ENCODE measurements at places on chromosomes 2 and 18.

- no peak for DNase-seq
Measured at GRCh38 chr2:219028996-219029828, 12.1 kb downstream of the CFAP65 start.

GRCh38 chr2:203533676-203534591 is 1.2 kb downstream of the RAPH1 start:
- peak; percentile 26 for DNase-seq

DNA sequence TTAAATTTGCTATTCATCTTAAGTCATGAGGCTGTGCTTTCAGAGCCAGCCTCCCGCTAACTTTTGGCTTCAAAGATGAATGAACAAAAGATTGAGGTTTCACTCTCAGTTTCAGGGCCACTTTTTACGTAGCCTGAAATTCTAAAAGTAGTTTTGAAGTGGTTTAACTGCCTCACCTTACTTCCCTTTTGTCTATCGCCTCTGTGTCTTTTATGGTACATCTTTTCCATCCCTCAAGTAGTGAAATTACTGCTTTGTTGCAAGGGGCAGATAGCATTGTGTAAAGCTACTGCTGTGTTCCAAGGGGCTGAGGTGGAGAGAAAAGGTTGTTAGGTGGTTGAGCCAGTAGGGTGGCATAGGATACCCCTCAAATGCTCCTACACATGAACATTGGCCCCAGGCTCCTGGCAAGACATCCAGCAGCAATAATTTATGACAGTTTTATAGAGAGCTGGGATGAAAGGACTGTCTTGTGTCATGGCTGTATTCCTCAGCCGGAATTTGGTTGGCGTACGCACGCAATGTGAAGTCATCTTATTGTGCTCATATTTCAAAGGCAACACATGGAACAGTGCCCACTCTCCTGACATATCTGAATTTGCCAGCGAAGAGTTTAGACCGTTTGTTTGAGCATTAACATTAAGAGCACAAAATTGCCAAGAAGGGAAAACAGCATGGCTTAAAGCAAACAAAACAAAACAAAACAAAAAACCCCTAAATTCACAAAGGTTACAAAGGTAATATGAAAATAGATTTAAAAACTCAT is 32.2 kb downstream of the QPCT start:
- peak; percentile 100 for DNase-seq

DNA sequence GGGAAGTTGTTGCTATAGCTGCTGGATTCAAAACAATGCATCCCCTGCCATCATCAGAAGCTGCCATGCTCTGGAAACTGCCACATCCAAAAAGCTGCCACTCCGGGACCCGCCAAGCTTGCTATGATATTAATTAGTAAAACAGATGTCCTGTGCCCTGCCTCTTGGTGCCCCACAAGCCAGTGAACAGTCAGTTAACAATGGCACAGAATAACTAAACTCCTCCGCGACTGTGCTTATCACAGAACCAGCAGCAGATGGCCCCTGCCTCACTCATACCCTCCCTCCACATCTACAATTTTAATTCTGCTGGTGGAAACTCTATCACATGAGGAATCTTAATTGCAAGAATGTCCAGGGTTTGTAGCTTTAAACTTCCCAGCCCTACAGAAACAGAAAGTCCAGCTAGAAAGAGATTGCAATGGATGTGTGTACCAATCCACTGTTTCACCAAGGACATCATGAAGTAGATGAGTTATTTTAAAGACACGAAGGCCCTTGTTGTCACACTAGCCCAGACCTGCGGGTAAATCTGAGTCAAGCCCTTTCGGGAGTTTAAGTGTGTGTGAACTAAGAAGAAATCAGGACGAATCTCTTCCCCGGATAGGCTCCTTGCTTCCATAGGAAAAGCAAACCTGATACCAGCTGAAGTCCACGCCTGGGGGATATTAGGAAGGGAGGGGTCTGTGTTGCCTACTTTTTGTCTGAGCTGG is 7.4 kb upstream of the ACYP2 start:
- DNase-seq = peak; percentile 22

- no peak for DNase-seq
Measured at GRCh38 chr2:96176661-96177060, 31.4 kb upstream of the DUSP2 start.

GRCh38 chr2:196293751-196294515 is 122.6 kb upstream of the STK17B start:
- DNase-seq = peak; percentile 27

DNA sequence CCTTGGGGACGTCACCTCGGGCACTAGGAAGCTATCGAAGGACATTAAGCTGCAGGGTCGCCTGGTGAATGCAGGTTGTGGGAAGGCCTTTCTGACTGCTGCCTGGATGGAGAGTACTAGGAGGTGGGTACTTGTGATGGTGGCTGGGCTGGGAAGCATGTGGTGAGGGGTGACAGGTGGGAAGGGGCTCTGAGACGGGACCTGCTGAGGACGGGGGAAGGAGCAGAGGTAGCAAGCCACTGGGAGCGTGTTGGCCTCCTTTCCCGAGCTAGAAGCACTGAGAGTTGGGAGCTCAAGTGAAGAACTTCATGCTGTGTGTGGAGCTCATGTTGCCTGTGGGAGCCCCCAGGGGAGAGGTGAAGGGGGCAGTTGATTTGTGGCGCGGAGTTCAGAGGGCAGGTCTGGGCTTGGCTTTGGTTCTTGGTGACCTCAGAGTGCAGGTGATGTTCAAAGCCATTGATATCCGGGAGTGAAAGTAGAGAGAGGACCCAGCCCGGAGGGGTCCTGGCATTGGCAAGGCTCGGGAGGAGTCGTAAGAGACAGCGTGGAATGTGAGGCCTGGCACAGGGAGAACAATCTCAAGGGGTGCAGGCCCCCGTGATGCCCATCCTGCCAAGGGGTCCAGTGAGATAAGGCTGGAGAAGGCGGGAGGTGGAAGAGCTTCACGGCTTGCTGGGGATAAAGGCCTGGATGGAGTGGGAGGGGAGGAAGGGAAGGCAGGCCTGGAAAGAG is 13.2 kb downstream of the MROH2A start:
- DNase-seq = no peak

DNA sequence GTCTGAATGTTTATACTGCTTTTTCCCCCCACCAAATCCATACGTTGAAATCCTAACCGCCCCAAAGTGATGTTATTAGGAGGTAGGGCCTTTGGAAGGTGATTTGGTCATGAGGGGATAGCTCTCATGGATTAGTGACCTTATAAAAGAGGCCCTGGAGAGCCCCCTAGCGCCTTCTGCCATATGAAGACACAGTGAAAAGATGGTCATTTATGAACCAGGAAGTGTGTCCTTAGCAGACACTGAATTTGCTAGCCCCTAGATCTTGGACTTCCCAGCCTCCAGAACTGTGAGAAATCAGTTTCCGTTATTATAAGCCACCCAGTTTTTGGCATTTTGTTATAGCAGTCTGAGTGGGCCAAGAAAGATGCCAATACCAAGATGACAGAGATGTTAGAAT is 7.2 kb upstream of the TSN start:
- peak; percentile 75 for DNase-seq

DNA sequence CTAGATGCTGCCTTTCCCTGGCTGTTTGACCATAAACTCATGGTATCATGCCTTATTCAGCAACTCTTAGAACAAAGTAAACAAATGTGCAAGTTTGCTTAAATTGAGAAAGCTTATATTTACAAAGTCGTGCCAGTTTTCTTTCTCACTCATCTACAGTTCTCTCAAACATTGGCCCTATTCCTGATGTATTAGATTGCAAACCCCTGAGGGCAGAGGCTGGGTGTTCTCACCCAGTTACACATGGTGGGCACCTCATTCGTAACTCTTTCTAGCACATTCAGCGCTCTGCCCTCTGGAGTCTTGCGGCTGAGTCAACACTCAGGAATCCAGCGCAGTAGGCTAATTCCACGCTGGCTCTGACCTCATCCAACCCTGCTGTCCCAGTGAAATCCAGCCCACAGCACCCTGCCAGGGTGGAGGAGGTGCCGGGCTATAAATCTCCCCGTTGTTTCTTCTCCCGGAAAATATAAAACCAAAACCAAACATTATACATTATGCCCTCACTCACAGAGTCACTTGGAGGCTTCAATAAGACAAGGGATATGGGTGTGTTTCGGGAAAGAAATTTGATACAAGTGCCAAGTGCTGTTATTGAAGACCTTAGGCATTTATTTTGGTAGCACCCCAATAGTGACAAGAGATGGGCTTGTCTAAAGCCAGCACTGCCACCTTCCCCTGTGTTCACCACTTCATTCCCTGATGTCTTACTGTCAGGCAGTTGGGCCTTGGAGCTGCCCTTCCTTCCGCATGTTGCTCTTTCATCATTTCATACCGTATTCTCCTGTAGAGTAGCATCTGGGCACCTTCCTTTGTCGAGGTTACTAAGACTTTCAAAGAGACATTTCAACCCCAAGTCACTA is 287.4 kb downstream of the PRKCE start:
- DNase-seq = peak; percentile 92

DNA sequence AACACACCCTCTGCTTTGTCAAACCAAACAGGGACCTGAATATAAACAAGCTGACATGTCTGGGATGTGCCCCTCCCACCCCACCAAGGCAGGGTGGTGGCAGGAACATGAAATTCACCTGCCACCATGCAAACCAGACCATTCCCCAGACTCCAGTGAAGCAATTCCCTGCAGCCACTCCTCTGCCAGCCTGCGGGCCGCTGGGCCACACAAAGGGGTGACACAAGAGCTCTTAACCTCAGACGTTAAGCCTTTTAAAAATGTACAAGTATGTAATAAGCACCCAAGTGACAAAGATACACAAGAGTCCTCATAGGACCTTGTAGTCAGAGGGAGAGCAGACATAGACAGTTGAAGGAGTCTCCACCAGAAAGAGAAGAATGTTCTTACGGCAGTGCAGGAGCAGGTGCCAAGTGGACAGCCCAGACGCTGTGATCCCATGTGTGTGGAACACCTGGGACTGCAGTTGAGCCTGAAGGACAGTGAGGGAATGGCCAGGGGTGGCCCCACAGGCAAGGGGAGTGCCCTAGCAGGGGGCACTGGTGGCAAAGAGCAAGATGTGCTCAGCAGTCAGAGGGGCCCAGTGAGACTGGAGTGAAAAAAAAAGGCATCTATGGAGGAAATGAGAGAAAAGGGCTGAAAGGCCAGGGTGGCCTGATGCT is 36.9 kb downstream of the CRACDL start:
- DNase-seq = no peak

DNA sequence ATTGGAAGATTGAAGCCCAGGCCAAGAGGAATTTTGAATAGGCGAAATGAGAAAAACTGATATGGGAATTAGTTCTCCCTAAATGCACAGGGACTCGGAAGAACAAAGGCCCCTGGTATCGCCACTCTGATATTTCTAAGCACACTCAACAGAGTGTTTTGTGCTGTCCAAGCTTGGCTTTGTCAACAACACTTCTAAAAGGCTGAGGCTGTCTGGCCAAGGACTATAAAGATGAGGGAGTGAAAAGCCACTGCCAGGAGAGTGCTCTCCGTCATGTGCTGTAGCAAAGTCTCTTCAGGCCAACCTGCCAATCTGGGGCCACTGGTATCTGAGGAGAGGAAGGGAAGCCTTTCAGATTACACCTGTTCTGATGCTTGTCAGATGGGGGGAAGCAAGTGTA is 611.2 kb upstream of the PIK3C3 start:
- DNase-seq = no peak

DNA sequence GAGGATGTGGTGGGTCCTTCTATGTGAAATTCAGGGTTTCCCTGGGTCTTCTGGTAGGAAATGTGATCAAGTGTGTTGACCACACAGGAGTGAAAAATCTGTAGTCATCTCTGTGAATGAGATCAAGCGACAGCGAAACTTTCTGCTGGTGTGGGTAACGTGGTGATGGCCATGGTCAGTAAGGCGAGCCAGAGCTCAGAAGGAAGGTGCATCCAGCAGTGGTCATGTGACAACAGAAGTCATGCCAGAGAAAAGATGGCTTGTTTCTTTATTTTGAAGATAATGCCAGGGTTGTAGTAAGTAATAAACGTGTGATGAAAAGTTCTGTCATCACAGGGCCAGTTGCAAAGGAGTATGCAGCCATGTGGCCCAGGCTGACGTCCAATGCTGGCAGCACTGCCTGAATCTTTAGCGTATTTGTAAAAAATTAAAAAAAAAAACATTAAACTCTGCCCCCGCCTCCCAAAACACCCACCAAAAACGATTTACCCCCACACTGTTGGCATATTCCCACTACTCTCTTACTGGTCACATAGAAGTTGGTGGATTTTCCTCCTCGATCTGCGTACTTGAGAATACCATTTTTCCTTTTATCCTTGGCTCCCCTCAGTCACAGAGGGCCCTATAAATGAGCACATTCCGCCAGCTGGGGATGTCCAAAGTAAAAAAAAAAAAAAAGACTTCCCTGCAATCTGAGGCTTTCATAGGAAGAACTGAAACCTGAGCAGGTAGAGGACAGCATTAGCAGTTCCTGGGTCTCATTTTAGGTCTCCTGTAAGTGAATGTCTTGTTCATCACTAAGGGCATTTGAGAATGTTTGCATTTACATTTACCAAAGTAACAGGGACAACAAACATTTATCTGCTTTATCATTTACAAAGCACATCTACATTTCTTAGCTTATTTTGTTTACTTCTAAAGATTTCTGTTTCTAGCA is 70.6 kb downstream of the SLC4A3 start:
- DNase-seq = no peak

DNA sequence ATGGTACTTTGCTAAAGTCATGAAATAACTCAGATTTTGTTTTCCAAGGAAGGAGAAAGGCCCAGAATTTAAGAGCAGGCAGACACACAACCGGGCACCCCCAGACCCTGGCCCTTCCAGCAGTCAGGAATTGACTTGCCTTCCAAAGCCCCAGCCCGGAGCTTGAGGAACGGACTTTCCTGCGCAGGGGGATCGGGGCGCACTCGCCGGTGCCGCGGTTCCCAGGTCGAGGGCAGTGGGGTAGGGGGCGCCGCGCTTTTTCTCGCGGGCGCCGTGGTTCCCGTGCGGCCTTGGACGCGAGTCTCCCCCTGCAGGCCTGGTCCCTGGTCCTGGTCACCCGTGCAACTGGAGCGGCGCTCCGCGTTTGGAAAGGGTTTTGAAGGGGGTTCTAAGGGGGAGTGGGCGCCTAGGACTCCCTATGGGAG is 1.2 kb downstream of the ZNF236 start:
- no peak for DNase-seq

DNA sequence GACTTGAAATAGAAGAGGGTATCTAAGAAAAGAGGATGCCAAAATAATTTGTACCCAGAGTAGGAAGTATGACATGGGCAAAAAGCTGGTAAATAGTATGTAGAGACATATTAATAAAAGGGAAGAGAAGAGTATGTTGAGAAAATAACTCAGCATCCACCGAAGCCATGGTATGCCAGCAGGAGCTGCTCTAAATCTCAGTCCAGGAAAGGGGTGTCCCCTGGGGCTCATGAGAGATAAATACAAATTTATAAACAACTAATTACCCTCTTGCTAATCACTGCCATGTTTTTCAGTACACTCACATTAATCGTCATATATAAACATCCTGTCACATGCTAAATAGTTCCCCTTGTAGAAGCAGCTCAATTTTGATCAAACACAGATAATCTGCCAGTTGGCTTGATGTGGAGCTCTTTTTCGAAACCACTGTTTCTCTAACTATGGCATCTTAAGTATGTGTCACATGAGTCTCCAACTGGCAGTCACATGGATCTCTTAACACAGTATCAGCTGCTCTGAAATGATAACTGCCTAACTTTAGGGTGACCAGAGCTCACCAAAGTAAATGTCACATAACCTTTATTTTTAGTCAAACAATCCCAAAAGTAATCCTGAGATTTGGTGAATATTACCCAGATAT is 31.9 kb downstream of the EXOC6B start:
- peak; percentile 90 for DNase-seq
